ENCODE measurements at places on chromosomes 16 and 17. TPM values are rescaled to one million over a fixed set of nuclear protein-coding genes. Genes with fewer than 3 reads are reported as not detected.

DNA sequence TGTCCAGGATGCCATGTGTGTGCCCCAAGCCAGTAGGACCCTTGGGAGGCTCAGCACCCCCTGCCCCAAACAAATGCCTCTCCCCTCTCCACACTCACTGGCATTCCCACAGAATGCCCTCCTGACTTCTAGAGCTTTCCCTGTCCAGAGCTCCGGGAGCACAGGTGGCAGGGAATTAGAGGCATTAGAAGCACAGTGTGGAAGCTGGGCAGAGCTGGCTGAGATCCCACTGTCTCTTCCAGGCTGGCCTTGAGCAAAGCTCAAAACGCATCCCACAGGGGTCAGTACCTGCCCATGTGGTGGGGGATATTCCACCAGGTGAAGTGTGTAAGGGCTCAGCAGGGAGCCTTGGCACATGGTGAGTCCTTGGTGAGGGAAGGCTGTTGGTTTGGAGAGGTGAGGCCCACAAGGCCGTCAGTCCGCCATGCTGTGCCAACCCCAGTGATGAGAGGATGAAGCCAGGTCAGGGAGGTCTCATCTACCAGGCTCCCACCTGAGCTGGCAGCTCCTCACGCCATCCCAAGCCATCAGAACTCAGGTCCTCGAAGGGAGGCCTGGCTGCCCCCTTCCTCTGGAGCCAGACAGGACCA is 18.1 kb downstream of the ENDOV start:
- DNase-seq, result no peak

DNA sequence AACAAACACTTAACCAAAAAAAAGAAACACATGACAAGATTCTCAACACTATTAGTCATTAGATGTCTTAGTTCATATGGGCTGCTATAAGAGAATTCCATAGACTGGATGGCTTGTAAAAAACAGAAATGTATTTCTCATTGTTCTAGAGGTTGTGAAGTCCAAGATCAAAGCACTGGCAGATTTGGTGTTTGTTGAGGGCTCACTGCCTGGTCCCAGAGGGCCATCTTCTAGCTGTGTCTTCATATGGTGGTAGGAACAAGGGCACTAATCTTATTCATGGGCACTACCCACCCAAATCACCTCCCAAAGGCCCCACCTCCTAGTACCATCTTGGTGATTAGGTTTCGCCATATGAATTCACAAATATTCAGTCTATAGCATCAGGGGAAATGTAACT is 162.5 kb upstream of the SDK2 start:
- no peak for DNase-seq

DNA sequence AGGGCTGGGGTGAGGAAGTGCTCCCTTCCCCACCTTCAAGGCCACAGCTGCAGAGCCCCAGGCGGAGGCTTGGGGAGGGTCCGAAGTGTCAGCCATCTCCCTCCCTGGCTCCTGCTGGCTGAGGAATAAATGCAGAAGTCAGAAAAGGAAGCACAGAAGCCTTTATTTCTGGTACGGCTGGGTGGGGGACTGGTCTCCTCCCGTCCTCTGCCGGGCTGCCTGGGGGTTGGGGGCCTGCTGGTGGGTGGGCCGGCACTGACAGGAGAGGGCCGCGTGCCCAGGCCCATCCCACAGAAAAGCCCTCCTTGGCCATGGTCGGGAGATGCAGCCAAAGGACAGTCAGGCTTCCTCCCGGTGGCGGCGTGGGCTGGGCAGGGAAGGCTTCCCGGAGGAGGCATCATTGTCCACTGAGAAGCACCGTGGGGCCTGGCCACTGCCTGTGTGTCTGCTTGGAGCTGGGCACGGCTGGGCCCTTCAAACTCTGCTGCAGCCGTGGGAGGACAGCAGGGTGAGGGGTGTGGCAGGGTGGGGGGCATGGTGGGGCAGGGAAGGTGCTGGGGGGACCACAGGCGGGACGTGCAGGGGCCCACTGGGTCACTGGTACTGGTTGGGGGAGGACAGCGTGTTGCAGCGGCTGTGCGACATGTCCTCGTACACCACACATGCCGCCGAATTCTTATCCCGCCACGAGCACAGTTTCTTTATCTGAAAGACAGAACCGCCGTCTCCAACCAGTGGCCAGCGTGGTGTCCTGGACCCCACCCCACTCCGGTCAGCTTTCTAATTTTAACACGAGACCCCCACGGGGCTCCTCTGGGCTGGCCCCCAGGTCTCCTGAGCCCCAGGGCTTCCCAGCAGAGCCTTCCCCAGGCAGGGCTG is 2.4 kb downstream of the CD7 start:
- no peak for DNase-seq

- DNase-seq, result no peak
Measured at GRCh38 chr16:67942510-67943255, 1.2 kb downstream of the LCAT start.

DNA sequence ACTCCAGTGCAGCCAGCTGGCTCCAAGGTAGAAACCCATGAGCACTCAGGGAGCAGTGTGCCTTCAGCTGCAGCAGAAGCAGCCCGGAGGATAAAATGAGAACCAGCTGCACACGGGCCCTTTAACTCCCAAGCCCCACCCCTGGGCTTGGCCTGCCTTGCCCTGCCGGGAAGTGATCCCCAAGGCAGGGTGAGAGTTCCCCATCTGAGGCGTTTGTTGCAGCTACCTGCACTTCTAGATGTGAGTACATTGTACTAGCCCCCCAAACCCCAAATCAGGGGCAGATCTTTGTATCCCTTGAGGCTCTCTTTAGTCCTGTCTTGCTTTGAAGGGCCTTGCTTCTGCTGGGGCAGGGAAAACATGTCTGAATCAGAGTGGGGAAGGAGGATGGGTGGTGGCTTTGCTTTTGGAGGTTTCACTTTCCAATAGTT is at the start of gene MVP:
TSS of gene MVP (plus strand) at position 192 of the 431 bp plus-strand sequence. CDS start 10,088 bp downstream, outside the sequence.
- DNase-seq, result peak; percentile 61

DNA sequence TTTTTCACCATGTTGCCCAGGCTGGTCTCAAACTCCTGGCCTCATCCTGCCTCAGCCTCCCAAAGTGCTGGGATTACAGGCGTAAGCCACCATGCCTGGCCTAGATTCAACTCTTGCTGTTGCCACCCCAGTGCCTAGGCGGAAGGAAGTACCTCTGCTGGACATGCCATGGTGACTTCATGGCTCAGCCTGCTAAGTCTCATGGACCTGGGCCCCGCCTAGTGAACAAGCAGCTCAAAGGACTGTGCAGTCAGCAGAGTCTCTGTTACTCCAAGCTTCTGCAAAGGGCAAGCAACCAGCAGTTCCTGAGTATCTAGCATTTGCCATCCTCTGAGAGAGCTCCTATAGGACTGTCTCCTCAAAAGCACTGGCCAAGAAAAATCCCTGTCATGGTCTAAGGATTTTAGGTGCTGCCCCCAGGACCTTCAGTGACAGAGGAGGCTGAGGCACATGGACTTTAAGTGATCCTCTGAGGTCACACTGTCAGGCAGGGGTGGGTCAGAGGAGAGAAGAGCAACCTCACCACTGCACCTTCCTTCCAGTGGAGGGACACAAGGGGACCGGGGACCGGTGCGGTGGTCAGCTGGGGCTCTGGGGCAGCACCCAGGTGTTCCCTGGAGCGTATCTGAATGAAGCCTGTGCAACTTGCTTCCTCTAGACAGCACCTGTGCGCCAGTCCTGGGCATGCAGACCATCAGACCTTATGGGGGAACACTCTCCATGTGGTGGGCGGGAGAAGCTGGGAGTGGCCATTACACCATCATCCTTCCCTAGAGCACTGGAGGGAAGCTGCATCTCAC is 71.3 kb downstream of the IL21R start:
- DNase-seq, result no peak

DNA sequence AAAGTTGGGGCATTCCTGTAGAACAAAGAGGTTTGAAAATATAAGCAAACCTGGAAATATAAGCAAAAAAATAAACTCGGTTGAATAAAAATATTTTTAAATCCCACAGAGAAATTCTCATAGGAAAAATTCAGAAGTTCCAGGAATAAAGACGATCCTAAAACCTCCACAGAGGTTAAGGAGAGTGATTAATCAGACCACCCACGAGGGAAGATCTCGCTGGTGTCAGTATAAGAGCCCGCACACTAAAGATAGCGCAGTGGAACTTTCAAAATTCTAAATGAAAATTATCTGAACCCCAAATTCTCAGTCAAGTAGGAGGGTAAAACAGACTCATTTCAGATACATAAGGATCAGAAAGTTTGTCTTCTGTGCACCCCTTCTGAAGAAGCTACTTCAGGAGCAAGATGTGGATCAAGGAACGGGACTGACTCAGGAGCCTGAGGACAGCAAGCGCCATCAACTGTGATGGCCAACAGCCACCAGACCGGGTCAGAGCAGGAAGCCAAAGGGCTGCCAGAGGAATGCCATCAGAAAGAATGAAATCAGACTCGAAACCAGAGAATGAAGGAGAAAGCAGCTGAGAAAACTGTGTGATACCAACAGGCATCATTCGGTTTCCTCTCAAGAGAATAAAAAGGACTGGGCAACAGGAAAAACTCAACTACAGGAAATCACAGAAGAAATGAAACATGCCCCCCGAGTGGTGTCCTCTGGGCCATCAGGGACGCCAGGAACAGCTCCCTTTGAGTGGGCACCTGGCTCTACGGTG is 66.9 kb downstream of the CYTH1 start:
- DNase-seq, result no peak

DNA sequence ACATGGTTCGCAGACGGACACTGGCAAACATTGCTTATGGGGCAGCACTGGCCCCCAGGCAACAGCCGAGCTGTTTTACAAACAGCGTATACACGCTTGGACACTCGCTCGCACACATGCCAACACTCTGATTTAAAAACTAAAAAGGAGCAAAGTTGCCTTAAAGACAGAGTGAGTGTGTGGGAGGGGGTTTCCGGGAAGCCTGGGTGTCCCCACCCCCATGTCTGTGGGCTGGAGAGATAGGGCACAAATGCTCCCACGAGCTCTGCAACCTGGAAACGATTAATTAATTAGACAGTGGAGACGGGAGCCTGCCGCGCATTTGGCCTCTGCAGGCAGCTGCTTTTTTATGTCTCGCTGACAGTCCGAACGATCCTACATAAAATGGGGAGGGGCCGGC is 107.9 kb upstream of the ZNF469 start:
- DNase-seq, result peak; percentile 39

DNA sequence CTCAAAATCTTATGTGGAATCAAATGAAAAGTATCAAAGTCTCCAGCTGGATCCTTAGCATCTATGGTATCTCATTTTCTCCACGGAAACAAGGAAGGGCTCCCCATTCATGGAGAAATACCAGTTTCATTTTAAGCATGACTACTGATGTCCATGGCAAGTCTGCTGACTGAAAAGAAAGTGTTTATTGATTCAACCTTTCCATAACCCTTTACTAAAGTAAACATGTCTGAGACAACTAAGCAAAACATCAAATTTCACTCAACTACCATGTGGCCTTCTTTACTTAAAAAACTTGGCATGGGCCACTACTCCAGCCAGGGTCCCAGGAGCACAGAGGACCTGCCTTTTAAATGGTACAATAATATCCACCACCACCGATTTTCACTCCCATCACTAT is 928.0 kb upstream of the SOX9 start:
- DNase-seq, result no peak

DNA sequence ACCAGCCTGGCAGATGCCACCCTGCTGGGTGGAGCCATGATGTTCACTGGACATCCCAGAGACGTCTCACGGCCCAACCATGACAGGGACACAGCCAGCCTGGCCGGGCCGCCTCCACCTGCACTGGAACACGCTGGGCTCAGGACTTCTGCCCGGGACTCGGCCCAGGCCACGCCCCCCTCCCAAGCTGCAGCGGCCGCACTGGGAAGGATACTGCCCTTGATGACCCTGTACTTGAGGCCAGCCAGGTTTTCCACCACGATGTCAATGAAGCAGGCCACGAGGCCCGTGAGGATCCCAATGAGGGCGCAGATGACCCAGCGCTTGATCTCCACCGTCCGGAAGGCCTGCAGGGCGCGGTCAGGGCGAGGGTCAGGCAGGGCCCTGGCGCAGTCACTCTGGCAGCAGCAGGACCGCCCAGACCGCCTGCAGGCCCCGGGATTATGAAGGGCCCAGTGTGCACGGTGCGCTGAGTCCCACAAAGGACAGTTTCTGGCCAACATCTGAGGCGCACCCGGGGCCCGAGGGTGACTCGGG is 14.2 kb downstream of the CLCN7 start:
- peak; percentile 42 for DNase-seq

- DNase-seq, result no peak
Measured at GRCh38 chr17:16444258-16444886, 29.0 kb downstream of the TRPV2 start.

- DNase-seq, result no peak
Measured at GRCh38 chr17:74776990-74777389, 845 bp upstream of the NAT9 start.

GPR139 gene
- not detected for total RNA-seq

CPD gene
- total RNA-seq, result 54.6 TPM

HSD11B2 gene
- 1.2 TPM for total RNA-seq

ZCCHC14 gene
- 33.0 TPM for total RNA-seq

DOC2A gene
- total RNA-seq, result not detected

Data from uterus (tissue), 4 donors.